ENCODE measurements at places on chromosomes 5 and 9.

DNA sequence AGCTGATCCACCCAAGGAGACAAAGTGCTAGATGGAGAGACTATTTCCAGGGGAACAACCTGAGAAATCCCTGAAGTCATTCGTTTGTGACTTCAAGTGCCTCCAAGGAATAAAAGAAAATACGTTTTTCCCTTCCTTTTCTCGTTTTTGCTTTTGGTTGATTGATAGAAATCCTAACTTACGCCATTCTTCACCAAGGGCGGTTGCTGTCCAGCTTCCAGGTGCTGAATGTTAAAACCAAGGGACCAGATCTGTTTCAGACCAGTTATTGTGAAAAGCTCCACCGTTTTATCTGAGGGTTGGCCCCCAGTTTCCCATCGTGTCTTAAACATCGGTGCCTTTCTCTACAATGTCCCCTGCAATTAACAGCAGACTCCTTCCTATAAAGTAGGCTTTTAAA is 600.7 kb upstream of the SGCD start:
- DNase-seq: no peak

DNA sequence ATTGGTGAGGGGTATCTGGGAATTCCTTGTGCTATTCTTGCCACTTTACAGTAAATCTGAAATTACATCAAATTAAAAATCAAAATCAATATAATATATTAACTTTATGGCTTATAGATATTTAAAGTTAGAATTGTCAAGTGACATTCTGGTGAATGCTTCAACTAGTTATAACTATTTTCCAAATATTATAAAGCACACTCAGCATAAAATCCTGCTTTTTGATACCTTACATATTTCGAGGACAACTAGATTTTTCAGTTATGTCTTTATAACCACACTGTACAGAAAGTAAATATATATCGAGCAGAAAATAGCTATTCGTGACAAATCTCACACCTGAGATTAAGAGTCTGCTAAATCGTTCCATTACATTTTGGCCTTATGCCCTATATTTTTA is 210.2 kb downstream of the PDE4D start:
- no peak for DNase-seq

GRCh38 chr9:130421802-130422276 is 22.9 kb upstream of the ASS1 start:
- DNase-seq: no peak

DNA sequence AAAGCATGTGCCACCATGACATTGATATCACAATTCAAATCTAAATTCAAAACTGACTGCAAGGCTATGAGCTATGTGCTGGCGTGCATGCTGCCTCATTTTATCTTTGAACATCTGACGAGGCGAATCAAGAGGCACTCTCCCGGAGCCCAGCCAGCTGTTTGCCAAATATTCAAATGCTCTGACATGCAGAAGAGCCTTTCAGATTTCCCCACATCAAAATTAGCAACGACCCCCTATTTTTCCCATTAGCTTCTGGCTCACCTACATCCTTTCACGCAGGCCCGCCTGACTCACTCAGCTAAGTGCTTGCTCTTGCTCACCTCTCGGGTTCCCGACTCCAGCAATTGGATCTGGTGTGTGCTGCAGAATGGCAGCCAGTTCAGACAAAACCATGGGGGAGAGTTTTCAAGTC is 159.0 kb downstream of the NR2F1-AS1 start:
- no peak for DNase-seq

GRCh38 chr5:38755181-38755580 is 90.6 kb upstream of the OSMR start:
- DNase-seq: no peak

DNA sequence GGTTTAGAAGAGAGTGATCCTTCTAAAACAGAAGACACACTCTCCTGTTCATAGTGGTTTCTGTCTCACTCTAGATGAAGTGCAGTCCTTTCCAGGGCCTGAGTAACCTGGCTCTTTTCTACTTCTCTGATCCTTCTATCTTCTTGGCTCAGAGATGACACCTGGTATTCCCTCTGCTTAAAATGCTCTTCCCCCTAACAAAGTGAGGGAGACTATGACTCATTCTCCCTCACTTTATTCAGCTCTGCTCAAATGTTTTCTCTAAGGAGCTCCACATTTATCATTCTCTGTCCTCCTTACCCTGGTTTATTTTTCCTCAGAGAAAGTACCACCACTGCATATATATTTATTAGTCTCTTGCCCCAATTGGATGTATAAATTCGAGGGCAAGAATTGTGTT is 24.6 kb downstream of the TUT7 start:
- no peak for DNase-seq

- no peak for DNase-seq
Observed at GRCh38 chr5:33457126-33457525, 16.4 kb downstream of the TARS1 start.

DNA sequence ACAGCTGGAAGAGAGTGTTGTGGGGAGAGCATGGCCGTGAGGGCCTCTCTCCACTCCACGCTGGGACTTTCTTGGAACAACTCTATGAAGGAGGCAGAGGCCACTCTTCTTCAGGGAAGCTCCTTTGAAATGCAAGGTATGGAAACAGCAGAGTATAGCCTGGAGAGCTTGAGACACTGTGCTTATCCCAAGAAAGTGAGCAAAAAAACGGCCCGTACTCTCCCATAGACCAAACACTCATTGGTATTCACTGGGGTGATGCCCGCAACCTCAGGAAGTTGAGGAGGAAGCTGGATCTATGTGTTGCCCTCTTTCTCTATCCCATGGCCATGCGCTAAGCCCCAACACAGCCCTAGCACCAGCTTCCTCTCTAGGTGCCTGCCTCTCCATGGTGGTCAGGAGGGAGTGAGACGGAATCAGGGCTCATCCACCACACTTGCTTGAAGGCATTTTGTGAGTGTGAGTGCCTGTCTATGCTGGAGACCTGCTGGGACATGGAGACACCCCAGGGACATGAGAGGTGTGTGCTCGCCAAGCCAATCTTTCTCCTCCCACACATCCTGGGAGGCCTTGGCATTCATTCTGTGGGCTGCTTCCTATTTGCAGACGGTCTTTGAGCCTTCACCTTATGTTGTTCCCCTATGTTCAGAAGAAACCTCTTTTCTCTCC is 616.6 kb downstream of the IRX1 start:
- DNase-seq: no peak

GRCh38 chr5:51685419-51685818 is 302.2 kb downstream of the ISL1 start:
- no peak for DNase-seq

- DNase-seq: no peak
Observed at GRCh38 chr5:32562843-32563242, 22.5 kb upstream of the SUB1 start.

DNA sequence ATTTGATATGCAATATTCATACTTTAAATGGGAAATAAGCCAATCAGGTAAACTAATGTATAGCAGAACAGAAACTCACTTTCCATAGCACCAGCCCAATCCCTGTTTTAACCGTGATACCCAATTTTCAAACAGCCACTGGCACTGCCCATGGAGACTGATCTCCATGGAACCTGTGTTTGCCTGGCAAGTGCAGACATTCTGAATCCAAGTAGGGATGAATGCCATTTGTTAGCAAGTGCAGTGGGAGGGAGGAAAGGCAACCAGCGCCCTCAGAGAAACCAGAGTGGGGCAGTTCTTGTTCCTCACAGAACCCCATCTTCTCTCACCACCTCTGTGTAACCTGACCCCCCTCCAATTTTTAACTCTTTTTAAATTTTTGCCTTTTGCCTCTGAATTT is 229.1 kb downstream of the CTNND2 start:
- DNase-seq: no peak

GRCh38 chr5:149019679-149020078 is 43.2 kb downstream of the SH3TC2 start:
- no peak for DNase-seq

GRCh38 chr9:81182431-81182830 is 506.9 kb downstream of the TLE1 start:
- DNase-seq: no peak

GRCh38 chr9:86589273-86589672 is 235.1 kb upstream of the TUT7 start:
- no peak for DNase-seq

DNA sequence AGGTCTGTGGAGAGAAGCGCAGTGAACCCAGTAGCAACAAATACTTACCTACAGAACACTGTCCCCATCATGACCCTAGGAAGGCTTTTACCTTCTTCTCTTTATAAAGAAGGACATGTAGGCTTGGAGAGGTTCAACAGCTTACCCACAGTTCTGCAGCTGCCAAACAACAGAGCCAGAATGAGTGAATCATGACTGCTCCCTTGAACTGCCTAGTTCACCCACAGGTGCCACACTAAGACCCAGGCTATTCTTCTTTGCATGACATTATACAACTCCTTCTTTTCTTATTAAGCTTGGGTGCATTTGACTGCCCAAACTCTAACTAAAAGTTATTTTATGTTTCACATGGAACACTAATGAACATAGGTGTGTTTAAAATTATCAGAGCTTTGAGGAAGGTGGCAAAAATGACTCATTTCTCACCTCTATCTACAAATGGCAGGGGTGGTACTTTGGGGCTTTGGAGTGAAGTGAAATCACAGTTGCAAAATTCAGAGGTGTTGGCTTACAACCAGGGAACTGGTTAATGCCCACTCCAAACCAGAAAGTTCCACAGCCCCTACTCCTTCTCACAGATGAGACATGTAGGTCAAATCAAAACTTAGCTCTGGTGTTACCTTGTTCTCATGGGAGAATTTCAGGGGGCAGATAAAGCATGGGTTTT is 201.6 kb downstream of the SEMA6A start:
- DNase-seq: no peak

- DNase-seq: no peak
Observed at GRCh38 chr9:127173063-127173462, 50.6 kb upstream of the ANGPTL2 start.

DNA sequence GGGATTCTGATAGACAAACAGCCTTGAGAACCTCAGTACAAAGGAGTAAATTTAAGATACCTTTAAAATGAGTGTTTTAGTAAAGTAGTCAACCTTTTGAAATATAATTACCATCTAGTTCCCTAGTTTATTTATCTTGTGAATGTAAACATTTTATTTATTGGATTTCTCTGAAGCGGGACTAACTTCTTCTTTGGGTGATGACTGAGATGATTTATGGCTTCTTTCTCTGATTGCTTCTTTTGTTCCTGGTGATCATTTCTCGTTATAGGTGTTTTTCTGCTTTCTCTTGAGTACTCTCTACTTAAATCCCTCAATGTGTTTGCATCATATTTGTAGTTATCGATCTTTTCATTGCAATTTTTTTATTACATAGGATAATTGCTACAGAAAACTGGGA is 33.2 kb downstream of the PRDM6 start:
- DNase-seq: no peak

DNA sequence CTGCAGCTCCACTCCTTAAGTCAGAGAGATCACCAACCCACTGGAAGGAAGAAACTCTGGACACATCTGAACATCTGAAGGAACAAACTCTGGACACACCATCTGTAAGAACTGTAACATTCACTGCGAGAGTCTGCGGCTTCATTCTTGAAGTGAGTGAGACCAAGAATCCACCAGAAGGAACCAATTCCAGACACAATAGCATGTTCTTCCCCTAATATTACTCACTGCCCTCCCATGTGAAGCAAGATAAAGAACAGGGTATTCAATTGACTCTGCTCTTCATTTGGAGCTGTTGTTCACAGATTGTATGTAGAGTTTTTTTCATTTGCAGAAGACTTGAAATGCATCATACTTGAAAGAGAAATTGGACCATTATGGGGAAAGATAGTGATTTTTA is 10.8 kb downstream of the SAXO1 start:
- no peak for DNase-seq

GRCh38 chr9:34963552-34963951 is 5.5 kb downstream of the PHF24 start:
- no peak for DNase-seq

- no peak for DNase-seq
Observed at GRCh38 chr9:112869917-112870316, 20.8 kb downstream of the SLC46A2 start.

DNA sequence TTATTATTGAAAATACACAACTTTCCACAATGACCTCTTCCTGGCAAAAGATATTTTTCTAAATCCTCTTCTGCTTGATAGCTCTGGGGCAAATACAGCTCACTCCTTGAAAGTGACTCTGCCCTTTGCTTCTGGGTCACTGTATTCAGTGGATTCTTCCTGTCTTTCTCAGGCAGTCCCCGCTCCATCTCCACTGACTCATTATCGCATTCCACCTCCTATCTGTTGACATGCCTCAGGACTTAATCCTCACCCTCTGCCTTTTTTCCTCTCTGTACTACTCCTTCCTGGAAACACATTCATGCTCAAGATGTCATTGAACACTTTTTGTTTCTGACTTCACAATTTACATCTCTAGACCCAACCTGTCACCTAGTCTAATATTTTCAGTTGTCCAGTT is 8.4 kb upstream of the RGS7BP start:
- no peak for DNase-seq

GRCh38 chr5:1002836-1003235 is 5.8 kb upstream of the NKD2 start:
- DNase-seq: no peak

DNA sequence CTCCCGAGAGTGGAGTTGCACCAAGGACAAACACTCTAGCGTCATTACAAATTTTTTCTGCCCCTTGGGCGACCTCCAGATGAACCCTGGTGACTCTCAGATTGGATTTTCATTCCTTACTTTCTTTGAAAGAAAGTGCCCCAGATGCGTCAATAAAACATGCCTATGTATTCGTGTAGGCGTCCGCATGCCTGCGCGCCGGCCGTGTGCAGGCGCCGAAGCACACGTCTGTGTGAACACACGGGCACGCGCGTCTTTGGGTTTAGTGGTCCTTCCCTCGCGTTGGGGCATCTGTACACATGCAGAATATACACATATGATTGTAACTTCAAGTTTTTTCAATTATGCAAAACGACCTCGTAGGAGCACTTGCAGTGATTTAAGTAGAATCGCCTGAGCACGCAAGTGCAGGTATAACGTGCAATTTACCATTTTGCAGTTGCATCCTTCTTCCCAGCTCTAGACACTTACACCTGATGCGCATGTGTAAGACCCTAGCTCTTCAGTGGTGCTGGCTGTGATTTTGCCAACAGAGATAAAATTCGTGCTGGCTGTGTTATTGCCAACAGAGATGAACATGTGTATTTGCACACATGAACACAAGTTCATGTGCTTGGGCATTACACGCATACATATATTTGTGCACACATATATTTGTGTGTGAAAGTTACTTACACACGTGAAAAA is 1.9 kb upstream of the LHX2 start:
- DNase-seq: no peak

DNA sequence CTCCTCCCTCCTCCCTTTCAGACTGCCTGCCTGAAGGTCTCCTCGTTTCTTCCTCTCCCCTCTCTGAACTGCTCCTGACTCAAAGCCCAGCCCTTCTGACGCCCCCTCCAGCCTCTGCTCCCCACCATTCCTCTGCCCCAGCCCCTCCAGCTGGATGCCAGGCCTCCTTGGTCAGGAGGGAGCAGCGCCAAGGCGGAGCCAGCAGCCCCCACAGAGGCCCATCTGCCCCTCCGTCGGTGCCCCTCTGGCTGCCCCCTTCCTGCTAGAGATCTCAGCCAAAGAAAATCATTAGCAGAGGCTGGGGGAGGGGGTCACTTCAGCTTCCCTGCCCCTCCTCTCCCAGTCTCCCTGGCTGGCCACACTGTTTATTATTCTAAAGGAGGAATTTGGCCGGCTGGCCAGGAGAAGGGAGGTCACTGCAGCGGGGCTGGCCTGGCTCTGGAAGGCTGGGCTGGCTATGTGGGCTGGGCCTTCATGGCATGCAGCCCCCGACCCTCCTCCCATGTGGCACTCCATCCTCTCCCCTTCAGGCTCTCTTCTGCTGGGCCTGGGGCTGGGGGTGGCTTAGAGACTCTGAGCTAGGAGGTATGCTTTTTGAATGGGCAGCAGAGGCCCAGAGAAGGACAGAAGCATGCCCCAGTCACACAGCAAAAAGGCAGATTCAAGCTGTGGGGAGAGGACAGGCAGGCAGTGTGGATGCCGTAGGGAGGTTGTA is 16.9 kb downstream of the PDGFRB start:
- no peak for DNase-seq
